ENCODE measurements at places on chromosomes 11 and 22.

DNA sequence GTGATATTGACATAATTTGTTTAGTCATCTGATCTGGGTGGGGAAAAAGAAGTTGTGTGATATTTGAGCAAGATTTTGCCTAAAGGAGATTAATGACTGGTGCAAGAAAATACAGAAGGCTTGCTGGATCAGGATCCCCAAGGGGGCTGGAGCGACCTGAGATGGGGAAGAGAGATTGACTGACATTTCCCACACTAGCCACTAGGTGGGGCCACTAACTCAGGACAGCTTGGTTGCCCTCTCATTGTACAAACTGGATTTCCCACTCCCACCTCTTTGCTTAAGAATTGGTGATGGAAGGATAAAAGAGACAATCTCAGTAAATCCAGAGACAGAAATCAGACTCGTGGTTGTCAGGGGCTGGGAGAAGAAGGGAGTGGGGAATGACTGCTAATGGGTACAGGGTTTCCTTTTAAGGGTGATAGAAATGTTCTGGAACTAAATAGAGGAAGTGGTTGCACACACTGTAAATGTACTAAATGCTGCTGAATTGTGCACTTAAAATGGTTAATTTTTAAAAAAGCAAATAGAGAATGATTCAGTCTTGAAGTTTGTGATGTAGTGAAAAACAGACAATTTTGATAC lies 50.7 kb downstream of the CTTN start:
- DNase-seq: no peak

- DNase-seq: no peak
Measured at GRCh38 chr11:32935462-32936029, 42.9 kb downstream of the QSER1 start.

- DNase-seq: no peak
Measured at GRCh38 chr22:43627485-43628213, 184.5 kb downstream of the EFCAB6 start.

DNA sequence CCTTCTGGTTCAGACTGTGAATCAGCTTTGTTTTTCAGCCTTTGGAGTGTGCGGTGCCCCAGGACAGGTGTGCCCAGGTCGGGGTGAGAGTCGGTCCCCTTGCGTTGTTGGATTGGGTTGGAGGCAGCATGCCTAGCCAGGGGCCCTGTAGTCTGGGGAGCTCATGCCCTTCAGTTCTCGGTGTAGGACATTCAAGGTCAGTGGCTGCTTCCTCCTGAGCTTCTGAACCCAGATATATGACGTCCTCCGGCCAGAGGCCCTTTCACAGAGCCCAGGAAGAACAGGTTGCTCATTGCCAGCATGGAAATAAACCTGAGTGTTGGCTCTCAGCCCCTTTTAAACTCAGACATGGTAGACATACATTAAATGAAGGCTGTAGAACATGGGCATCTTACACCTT lies 2.7 kb downstream of the CSRP3 start:
- no peak for DNase-seq

GRCh38 chr22:46286941-46287872 lies 9.5 kb upstream of the GTSE1 start:
- no peak for DNase-seq

GRCh38 chr11:78270971-78271370 lies 82.3 kb downstream of the USP35 start:
- DNase-seq: no peak
